ENCODE measurements at places on chromosomes 12 and 14. TPM values are rescaled to one million over a fixed set of nuclear protein-coding genes. Genes with fewer than 3 reads are reported as not detected.

- no peak for DNase-seq
Measured at GRCh38 chr14:22341049-22341448, 248.0 kb downstream of the DAD1 start.

GRCh38 chr14:91244501-91244901, at the start of gene GPR68:
Gene GPR68 (minus strand): TSS chr14:91244704. CDS start chr14:91235050, 9,654 bp downstream.
- no peak for DNase-seq

- no peak for DNase-seq
Measured at GRCh38 chr14:93691042-93691780, 97.1 kb downstream of the PRIMA1 start.

- DNase-seq, result no peak
Measured at GRCh38 chr12:54555670-54556257, 6.4 kb downstream of the PDE1B start.

DNA sequence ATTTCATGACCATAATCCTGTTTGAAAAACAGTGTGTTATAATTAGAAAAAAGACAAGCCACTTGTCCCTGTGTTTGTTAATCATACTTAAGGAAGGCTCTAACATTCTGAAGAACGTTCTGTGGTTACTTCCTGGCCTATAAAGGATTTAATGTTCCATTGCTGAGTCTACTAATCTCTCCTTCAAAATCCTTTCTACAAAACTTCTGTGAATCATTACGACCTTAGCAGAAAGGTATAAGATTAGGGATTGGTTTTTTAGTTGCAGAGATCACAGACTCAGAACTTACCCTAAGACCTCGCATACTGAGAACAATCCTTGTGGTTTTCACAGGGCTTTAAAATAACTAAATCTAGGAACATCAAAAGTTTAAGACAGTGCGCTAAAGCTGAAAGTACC, 48.3 kb downstream of the TMCC3 start:
- no peak for DNase-seq

DNA sequence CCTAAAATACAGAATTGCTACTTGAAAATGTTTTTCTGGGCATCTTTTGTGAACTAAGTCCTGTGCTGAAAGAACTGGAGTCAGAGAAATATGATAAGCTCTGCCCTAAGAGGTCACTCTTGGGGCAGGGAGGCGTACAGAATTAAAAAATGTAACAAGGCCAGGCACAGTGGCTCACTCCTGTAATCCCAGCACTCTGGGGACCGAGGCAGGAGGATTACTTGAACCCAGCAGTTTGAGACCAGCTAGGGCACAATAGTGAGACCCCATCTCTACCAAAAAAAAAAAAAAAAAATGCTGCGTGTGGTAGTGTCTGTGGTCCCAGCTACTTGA, 46.0 kb downstream of the TMCC3 start:
- no peak for DNase-seq

DNA sequence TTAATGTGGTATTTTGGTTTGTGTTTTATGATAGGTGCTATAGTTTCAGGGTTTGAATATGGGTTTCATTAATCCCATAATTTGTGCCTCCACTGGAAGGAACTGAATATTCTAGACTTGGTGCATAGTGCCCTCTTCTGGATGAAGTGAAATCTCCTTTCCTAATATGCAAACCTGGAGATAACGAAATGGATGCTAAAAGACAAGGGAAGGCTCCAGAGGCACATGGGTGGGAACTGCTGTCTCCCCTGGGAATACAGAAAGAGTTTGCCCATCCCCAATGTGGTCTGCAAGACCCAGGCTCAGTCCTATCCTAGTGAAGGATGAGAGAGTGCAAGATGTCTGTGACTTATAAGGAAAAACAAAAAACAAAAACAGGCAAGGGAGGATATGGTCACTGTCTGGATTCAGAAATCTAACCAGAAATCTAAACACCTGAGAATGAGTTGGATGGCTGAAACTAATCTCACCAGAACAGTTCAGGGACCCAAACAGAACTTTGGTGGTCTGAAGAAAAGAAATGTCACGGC, 142.3 kb upstream of the TMPO start:
- no peak for DNase-seq

DNA sequence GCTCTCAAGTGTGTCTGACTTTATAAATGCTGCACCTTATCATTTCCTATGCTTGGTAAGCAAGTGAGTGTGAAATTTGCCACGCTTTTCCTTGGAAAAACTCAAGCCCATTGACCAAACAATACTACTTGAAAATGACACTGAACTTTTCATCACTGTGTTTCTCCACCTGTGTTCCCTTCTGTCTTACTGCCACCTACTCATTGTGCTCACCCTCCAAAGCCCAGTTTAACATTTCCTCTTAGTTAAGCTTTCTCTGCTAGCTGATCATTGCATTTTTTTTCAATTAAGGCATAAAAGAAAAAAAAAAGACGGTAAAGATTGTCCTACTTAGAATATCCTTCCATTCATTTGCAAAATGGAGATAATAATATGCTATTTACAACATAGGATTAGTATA, 445.7 kb downstream of the DPF3 start:
- no peak for DNase-seq

DNA sequence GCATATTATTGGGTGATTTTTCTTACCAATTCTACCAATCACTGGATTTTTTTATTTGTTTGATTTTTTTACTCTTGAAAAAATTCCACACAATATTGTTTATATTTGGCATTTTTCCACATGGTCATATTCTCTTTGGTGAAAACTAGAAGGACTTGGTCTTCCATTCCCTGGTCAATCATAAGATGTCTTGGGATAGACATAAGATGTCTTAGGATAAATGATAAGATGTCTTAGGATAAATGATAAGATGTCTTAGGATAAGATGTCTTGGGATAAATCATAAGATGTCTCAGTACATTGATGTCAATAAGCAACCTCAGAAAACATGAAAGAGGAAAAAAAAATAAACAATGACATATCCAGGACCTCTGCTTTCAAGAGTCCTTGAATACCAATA, 309.1 kb downstream of the LRFN5 start:
- DNase-seq, result no peak

- no peak for DNase-seq
Measured at GRCh38 chr14:44036248-44036647, 470.8 kb downstream of the FSCB start.

MEG3 gene
- 34.9 TPM for total RNA-seq

ISCA2 gene
- 7.0 TPM for total RNA-seq

GLS2 gene
- 1.7 TPM for total RNA-seq

TMEM233 gene
- total RNA-seq, result 0.19 TPM
